T1000 (cell line): ENCODE measurements at places on chromosomes 2 and 18.

DNA sequence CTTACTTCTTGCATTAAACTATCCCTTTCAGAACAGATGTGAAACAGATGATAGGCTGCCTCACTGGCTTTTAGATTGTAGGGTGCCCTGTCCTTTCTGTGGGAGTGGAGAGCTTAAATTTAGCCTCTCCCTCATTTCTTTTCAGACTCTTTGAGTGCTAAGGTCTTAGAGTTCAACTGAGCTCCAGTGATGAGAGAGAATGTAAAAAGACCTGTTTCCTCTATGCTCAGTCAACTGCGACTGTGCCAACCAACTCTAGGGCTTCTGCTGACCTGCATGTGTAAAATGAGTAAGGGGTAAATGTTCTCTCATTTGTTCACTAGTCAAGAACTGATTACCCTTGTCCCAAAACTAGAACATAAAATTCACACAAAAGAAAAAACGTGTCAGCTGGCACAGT, 104.8 kb upstream of the TGFA start:
- DNase-seq = no peak

GRCh38 chr2:217940261-217941220, 62.3 kb downstream of the TNS1 start:
- DNase-seq = no peak

- DNase-seq = no peak
Observed at GRCh38 chr2:232139171-232139594, 177.7 kb downstream of the DIS3L2 start.

GRCh38 chr2:130884503-130884902, 47.8 kb downstream of the ARHGEF4 start:
- no peak for DNase-seq

DNA sequence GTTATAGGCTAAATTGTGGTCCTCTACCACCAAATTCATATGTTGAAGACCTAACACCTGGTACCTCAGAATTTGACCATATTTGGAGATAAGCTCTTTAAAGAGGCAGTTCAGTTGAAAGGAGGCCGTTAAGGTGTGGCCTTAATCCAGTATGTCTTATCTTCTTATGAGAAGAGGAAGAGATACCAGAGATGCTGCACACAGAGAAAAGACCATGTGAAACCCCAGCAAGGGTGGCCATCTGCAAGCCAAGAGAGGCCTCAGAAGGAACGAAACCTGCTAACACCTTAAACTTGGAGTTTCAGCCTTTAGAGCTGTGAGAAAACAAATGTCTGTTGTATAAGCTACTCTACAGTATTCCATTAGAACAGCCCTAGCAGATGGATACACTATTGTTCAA, 528.1 kb upstream of the DCC start:
- DNase-seq = no peak
